NCI-H2081 (cell line): ENCODE measurements at places on chromosomes 12 and 14.

- no peak for DNase-seq
Measured at GRCh38 chr14:90299408-90299807, 32.3 kb downstream of the NRDE2 start.

- no peak for DNase-seq
Measured at GRCh38 chr12:59761542-59761941, 165.7 kb downstream of the SLC16A7 start.

GRCh38 chr14:20278414-20278813 lies 27.3 kb downstream of the TTC5 start:
- no peak for DNase-seq

DNA sequence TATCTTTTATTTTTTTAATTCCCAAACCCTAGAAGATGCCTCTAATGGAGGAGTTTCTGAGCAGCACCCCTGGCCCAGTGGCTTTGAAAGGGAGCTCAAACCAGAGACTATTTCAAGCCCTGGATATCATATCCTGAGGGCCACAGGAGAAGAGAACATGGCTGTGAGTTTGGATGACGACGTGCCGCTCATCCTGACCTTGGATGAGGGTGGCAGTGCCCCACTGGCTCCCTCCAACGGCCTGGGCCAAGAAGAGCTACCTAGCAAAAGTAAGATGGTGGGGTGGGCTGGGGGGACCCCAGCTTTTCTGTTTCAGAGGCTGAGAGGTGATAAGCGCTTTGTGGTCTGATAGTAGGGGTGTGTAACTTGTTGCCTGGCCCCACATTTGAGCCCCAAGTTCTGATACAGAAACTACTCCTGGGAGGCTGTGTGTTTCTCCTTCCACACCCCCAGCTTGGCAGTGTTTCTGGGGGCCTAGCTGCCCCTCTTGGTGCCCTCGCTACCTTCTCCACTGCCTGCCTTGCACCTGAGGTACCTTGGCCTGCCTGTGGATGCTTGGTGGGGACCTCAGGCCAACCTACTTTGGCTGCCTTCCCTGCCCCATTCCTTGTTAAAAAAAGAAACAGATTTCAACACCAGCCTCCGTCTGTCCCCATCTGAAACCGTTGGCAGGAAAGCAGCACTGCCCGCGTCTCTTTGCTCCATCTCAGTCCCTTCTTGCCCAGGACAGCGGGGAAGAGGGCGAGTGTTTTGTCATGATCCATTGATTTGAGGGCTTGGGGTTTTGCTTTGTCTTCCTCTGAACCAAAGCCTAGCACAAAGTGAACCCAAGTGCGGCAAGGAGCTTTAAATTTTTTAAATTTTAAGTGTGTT lies 5.7 kb downstream of the TPCN1 start:
- DNase-seq, result no peak

GRCh38 chr12:52156757-52157565 lies 34.9 kb downstream of the KRT80 start:
- DNase-seq, result peak; percentile 72

- no peak for DNase-seq
Measured at GRCh38 chr12:106288494-106289195, 13.9 kb upstream of the TCP11L2 start.

GRCh38 chr14:61406675-61407074 lies 85.3 kb downstream of the PRKCH start:
- no peak for DNase-seq

DNA sequence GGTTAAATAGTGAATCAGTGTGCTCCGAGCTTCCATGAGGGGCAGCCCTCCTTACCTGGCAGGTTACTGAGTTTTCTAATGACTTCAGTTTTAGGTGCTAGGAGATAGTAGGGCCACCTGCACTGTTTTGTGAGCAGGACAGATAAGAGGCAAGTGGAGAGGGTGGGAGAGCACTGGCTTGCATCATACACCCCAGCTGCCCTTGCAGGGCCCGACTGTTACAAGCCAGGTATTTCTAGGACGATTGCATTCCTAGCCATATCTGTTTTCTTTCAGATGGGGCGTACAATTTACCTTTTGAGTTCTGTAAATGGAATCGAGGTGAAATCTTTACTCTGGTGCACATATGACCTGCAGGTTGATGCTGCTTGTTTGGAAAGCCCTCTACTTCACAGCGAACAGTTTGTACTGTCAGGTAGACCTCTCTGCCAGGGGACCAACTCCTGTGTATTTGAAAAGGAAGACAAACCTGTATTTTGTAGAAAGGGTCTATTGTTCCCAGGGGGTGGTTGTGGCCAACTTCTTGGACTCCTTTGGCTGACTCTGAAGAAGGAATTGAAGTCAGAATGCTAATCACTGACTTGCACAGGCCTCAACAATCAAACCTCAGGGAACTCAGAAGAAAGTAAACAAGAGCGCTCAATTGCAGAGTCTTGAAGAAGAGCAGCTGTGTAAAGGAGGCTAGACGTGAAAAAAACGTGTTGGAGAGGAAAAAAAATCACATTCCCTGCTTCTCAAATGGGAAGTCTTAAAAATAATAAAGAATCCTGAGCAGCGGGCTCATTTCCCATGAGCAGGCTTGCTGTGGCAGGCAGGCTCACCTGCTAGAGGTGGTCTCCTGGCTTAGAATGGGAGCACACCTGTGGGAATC lies 57.3 kb downstream of the ETV6 start:
- no peak for DNase-seq

- no peak for DNase-seq
Measured at GRCh38 chr14:64979336-64980074, 7.2 kb upstream of the FNTB start.

DNA sequence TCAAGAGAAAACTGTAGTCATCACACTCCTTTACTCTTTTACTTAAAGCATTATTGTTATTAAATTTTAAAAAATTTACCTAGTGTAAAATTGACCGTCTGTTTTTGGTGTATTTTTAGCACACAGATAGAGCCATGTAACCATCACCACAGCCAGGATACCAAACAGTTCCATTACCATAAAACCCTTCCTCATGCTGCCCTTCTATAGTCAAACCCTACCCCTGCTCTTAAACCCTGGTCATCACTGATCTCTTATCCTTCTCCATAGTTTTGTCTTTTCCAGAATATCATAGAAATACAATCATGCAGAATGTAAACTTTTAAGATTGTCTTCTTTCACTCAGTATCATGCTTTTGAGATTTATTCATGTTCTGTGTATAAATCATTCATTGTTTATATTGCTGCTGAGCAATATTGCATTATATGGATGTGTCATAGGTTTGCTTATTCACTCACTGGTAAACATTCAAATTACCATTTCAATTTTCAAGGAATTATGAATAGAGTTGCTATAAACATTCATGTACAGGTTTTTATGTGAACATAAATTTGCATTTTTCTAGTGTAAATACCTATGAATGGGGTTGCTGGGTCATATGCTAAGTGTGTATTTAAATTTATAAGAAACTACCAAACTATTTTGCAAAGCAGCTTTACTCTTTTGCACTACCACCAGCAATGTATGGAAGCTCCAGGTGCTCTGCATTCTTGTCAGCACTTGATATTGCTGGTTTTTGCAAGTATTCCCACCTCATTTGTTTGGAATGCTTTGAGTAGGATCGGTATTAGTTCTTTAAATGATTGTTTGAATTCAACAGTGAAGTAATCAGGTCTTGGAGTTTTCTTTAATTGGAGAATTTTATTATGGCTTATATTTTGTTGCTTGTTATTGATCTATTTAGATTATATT lies 125.5 kb downstream of the LMNTD1 start:
- DNase-seq, result no peak

GRCh38 chr14:72094844-72095582 lies 162.8 kb downstream of the RGS6 start:
- DNase-seq, result no peak

GRCh38 chr12:10722502-10722904 lies 620 bp downstream of the YBX3 start:
- peak; percentile 7 for DNase-seq

DNA sequence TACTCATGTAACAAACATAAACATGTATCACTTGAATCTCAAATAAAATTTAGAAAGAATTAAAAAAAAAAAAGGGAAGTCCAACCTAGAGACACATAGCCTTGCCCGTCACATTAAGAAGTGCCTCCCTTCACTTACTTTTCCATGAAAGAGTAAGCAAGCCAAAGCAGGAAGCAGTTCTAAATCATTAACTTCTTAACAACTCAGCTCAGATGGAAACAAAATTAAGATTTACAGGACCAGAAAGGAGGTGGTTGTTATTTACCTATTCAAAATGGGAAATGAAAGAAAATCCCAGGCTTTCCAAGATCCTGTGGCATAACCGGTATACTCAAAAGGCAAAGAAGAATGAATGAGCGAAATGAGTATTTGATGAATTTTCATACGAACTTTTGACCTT lies 258.6 kb upstream of the DCN start:
- no peak for DNase-seq

GRCh38 chr12:67543021-67543770 lies 105.3 kb upstream of the DYRK2 start:
- DNase-seq, result no peak

DNA sequence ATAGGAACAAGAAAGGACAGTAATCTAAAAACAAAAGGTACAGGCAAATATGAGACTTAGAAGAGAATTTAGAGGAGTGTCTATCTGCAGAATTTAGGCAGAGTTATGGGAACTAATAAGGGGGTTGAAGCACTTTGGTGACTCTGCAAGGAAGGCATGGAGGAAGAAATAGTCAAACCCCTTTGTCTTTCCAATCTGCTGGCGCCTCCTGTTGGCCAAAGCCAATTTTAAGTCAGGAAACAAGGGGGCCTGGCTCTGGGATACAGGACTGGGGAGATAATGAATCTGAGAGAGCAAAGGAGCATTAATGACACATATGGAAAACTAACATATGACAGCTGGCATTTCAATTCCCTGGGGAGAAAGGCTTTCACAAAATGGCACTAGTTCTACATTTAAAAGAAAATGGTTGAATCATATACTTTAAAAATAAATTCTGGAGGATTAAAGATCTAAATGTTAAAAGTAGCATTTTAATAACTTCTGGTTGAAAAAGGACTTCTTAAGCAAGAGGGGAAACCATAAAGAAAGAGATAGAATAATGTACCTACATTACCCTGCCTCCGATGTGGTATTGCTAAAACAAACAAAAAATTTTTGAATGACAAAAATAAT lies 48.5 kb upstream of the CSRP2 start:
- peak; percentile 45 for DNase-seq

DNA sequence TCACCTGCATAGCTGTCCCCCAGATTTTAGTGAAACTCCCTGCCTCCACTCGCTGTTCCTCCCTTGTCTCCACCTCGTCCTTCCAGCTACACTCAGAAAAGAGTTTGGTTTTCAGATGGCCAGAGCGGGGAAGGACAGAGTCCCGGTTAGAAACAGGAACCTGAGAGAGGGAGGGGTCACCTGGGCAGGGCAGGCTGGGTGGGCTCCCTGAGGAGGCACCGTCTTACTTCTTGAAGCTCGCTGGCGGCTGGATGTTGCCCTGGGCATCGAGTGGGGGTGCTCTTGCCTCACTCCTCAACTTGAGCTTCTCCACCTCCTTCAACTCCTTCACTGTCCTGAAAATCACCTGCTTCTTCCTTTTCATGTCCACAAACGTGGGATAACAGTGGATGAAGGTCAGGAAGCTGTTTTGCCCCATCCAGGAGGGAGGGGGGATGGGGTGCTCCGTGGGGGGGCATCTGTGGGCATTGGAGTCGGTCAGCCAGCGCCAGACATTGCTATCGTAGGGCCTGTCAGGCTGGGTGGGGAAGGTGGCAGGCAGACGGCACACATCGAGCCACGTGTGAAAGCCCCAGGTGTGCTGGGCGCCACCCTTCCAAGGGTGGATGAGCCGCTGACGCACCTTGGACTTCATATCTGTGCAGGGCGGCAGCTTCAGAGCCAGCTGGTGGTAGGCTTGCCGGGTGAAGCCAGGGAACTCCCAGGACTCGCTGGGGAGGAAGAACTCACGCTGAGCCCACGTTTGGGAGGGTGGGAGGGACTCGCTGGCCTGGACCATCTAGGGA lies 2.0 kb downstream of the TEX52 start:
- DNase-seq, result no peak

GRCh38 chr12:18320036-18320617 lies 58.8 kb downstream of the PIK3C2G start:
- DNase-seq, result peak; percentile 8

DNA sequence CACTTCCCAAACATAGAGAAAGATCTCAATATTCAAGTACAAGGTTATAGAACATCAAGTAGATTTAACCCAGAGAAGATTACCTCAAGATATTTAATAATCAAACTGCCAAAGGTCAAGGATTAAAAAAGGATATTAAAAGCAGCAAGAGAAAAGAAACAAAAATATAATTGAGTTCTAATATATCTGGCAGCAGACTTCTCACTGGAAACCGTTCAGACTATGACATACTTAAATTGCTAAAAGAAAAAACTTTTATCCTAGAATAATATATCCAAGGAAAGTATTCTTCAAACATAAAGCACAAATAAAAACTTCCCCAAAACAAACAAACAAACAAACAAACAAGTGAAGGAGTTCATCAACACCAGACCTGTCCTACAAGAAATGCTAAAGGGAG lies 92.4 kb downstream of the FSCB start:
- DNase-seq, result no peak

- DNase-seq, result no peak
Measured at GRCh38 chr12:27293463-27293862, 39.2 kb upstream of the BMAL2 start.

DNA sequence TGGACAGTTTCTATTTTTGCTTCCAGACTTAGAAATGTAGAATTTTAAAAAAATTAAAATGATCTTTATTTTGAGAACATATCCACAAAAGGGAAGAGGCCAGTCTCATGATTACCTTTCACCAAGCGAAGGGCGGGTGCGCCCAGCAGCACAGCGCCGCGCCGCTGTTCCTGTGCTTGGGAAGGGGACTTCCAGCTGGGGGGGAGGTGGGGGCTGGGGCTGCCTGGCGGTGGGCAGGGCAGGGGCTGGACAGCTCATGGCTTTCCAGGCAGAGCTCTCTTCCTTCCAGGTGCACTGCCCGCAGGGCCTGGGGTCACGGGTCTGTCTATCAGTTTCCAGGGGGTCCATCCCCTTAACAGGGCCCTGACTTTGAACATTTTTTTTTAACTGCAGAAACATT lies 199.9 kb downstream of the TTC7B start:
- no peak for DNase-seq

GRCh38 chr12:130847112-130847511 lies 8.1 kb upstream of the STX2 start:
- no peak for DNase-seq

GRCh38 chr12:14956905-14957304 lies 4.5 kb downstream of the ARHGDIB start:
- no peak for DNase-seq

- DNase-seq, result peak; percentile 13
Measured at GRCh38 chr14:59918824-59919569, 947 bp upstream of the LRRC9 start.

GRCh38 chr12:6833189-6833890 lies 5.1 kb downstream of the P3H3 start:
- DNase-seq, result no peak

- no peak for DNase-seq
Measured at GRCh38 chr12:89117448-89118034, 234.8 kb downstream of the DUSP6 start.

DNA sequence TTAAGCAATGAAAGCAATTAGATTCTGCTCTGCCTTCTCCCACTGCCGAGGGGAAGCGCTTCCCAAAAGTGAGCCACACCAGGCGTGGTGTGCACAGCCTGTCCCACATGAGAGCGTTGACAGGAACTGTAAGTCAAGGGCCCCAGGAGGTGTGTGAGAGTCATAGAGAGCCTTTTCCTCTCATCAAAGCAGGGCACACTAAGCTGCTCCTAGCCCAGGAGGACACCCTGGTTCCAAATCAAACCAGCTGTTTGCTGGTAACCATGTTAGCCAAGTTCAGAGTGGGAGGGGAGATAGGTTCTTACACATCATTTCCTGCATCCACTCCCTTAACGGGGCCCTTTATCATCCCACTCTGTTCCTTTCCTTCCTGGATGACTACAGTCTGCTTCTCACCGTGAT lies 98.3 kb downstream of the SPTSSA start:
- no peak for DNase-seq
